ENCODE measurements at places on chromosomes 6 and 20. TPM values are rescaled to one million over a fixed set of nuclear protein-coding genes. Genes with fewer than 3 reads are reported as not detected.

DNA sequence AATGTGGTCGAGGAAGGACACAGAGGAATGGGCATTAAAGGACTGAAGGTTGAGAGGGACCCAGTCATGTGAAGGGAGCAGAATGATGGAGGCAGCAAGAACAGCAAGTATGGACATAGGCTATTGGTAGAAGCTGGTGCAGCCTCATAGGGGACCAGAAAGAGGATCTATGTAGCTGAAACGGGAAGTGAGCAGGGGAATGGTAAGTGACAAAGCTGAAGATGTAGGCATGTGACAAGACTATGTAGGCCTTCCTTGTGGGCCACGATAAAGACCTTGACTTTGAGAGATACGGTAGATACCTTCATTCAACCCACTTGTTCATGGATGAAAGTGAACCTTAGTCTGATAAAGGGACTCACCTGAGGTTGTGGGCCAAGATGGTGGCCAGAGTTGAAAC is 3.5 kb downstream of the CTNNBL1 start:
- ATAC-seq, result no peak

GRCh38 chr20:4885877-4886276 is 115.4 kb downstream of the SLC23A2 start:
- ATAC-seq, result no peak

- no peak for ATAC-seq
Observed at GRCh38 chr20:61978491-61978890, 87.2 kb downstream of the TAF4 start.

The IL17F gene
- total RNA-seq, result not detected

The CCM2L gene
- 0.26 TPM for total RNA-seq

The C2 gene
- total RNA-seq, result 0.27 TPM
